NCI-H187 (cell line): ENCODE measurements at places on chromosomes 3 and 15.

- no peak for DNase-seq
These were observed 55.0 kb downstream of the FEZF2 start for GRCh38 chr3:62318365-62318751.

DNA sequence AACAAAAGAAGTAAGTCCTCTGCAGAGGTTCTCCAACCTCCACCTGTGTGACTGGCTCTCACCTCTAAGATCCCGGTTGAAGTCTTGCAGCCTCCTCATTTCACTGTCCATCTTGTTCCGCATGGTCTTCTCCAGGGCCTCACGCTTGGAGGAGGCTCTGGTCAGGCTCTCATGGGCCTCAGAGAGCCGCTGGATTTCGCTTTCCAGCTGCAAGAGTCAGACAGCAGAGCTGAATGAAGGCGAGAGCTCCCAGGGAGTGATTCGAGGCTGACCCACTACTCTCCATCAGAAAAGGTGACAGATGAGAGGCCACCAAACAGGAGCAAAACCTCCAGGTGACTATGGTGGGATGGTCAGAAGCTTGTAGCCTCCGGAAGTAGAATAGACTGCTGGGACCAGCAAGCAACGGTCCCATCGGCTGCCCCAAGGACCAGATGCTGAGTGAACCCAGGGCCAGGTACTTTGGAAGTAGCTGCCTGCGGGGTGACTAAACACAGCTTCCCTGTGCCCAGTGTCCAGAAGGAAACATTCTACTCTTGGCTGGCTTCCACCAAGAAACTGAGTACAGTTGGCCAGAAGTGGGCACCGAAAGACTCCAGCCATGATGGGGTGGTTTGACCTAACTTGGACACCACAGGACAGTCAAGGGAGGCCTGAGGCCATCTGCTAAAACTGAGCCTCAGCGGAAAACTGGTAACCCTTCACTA, 7.9 kb downstream of the AMOTL2 start:
- DNase-seq = no peak

DNA sequence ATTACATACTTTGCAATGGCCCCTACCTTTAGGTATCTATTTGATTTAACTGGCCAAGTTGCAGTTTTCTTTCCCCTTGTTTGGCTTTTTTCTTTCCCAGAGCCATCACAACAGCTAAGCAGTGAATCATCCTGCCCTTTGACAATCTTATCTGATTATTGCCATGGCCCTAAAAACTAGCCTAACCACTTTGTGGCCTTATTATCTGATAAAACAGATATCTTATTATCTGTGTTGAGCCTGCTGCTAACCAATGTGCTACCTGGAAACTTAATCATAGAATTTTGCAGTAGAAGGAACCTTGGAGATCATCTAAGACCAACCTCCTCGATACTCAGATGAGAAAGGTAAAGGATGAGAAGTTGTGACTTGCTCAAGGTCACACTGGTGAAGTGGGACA, 37.1 kb downstream of the EIF4E3 start:
- no peak for DNase-seq

DNA sequence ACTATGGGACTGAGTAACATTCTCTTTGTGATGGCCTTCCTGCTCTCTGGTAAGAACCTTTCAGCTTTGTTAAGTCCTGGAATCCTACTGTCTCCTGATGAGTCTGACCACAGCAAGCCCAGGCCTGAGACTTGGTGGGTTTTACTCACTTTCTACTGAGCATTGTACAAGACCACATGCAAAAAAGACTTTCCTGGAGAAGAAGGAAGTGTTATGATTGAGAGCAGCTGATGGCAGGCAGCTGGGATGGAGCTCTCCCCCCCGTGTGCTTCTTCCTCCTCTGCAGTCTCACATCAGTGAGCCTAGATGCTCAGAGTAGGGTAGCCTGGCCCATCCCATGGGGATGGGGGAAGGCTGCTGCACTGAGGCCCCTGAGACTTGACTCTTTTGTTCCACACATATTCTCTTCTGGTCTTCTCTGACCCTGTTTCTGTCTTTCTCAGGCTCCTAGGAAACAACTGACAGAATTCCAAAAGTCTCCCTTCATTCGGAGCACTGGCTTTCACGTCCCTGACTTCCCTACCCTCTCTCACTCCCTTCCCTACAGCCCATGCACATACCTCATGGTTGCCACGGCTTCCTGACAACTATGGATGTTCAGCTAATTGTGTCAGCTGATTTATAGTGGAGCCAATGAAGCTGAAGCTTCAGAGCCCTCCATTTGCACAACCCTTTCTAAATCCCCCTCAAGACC, 36.6 kb downstream of the CD86 start:
- no peak for DNase-seq

DNA sequence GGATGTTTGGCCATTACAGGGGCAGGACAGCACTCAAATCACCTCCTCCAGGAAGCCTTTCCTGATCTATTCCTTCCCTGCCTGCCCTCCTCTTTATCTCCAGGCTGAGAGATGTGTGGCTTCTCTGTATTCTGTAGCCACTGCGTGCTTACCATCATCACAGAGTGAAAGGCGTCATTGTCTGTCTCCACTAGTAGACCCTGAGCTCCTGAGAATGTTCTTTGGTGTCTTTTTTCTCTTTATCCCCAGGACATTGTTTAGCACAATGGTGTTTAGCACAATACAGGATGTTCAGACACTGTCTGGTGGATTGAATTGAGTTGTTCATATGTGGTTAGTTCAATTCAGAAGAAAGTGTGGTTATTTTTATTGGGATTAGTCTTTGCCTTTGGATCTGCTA, 26.2 kb upstream of the LARS2 start:
- DNase-seq = no peak

GRCh38 chr3:2071531-2071930, 27.1 kb upstream of the CNTN4 start:
- no peak for DNase-seq

DNA sequence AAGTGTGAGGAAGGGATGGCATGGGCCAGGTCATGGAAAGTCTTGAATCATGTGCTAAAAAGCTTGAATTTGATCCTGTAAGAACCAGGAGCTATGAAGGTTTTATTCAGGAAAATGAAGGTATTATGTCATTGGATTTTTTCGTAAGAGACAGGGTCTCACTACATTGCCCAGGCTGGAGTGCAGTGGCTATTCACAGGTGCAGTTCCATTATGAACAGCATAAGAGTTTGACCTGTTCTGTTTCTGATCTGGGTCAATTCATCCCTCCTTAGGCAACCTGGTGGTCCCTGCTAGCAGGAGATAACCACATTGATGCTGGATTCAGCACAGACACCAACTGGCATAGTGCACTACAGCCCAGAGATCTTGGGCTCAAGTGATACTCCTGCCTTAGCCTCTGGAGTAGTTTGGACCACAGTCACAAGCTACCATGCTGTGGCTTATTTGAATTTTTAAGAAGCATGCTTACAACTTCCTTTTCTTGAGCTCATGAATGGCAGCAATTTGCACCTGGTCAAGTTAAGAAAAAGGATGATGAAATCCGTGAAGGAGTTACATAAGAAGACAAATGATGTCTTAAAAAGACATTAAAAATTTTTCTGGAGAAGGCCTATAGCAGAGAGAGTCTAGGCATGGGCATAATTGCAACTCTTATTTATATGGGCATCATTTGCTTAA, 79.1 kb downstream of the CADPS start:
- no peak for DNase-seq

DNA sequence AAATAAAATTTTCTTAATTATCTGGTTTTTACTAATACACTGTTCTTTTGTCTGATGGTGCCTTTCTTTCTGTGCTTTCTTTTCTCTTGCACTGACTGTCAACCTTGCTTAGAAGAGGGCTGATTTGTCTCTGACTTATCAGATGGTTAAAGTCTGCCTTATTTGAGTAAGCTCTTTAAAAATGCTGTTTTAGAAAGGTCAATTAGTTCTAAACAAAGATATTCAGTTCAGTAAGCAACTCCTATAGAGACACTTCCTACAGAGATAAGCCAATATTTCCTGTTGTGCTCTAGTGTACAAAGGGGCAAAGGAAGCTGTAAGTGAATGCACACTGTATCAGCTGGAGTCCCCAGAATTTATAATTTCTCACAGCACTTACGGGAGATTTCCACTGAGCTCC, 153.4 kb upstream of the TSPAN3 start:
- no peak for DNase-seq

- DNase-seq = no peak
These were observed 461 bp downstream of the SECISBP2L start for GRCh38 chr15:49045751-49046219.

- DNase-seq = no peak
These were observed 46.3 kb upstream of the INSYN1 start for GRCh38 chr15:73799466-73799865.

DNA sequence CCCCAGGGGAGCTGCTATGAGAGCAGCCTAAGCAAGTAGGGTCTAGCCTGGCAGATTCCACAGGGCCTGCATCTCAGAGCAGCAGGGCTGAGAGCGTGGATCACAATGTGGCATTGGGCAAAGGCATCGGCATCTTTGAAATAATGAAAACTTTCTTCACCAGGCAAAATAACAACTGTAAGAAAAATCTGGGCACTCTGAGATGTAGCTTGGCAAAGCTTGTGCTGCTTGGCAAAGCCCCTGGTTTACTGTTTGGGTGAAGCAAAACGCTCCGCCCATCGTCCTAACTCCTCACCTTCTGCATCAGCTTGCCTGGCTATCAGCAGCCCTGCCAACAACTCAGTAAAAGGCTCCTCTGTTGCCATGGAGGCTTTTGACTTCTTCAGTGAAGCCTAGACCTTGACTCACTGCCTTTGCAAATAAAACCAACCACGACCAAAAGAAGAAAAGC, 212.8 kb upstream of the EIF1B start:
- no peak for DNase-seq

- no peak for DNase-seq
These were observed 60.5 kb downstream of the COL6A5 start for GRCh38 chr3:130405956-130406355.

GRCh38 chr15:63905131-63905530, 71.4 kb upstream of the HERC1 start:
- DNase-seq = no peak

DNA sequence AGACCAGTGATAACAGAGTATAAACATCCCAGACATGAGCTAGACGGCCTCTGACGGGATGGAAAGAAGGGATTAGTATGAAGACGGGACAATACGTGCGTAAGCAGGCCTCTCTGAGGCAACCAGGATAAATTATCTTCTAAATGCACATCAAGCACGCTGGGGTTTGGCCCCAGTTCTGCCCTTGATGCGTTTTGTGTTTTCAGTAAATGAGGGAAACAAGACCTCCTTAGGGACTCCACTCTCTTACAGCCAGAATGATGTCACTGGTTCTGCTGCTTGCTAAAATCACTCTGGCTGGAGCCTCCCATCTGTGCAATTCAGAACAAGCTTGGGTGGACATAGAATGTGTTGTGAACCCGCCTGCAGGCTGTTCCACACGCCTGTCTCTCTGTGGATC, 156.0 kb upstream of the MCTP2 start:
- no peak for DNase-seq

DNA sequence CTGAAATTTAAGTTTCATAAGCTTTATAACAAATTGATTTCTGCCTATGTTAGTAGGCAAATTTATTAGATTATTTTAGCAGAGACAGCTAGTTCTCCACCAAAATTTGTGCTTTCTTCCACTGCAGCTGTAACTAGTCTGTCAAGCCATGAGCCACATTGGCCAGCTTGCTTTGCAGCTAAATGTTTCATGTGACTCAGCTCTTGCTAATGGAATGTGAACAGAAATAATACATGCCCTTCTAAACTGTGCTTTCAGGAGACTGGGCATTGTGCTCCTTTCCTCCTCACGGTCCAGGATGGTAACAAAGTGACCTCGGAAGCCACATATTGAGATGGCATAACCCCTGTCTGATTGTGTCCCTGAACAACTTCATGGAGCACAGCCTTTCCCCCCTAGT, 51.3 kb upstream of the KPNA4 start:
- DNase-seq = no peak

- DNase-seq = no peak
These were observed 5.4 kb downstream of the CYFIP1 start for GRCh38 chr15:22974745-22975144.

DNA sequence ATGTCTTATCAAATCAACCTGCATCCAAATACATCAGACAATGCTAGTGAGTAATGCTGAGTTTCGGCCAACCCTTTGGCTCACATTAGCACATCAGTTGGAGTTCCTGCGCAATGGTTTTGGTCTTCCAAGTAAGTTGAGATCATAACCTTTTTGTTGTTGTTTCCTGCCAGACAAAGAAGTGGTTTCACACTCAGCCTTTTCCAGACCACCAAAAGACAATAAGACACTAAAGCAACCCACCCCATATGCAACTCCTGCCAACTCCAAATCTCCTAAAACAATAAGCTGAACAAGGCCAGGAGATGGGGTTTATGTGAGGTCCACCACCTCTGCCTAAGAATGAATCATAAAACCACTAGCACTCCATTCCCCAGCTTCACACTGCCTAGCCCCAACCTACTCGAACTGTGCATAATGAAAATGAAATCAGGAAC, 177.0 kb downstream of the ERC2 start:
- no peak for DNase-seq

DNA sequence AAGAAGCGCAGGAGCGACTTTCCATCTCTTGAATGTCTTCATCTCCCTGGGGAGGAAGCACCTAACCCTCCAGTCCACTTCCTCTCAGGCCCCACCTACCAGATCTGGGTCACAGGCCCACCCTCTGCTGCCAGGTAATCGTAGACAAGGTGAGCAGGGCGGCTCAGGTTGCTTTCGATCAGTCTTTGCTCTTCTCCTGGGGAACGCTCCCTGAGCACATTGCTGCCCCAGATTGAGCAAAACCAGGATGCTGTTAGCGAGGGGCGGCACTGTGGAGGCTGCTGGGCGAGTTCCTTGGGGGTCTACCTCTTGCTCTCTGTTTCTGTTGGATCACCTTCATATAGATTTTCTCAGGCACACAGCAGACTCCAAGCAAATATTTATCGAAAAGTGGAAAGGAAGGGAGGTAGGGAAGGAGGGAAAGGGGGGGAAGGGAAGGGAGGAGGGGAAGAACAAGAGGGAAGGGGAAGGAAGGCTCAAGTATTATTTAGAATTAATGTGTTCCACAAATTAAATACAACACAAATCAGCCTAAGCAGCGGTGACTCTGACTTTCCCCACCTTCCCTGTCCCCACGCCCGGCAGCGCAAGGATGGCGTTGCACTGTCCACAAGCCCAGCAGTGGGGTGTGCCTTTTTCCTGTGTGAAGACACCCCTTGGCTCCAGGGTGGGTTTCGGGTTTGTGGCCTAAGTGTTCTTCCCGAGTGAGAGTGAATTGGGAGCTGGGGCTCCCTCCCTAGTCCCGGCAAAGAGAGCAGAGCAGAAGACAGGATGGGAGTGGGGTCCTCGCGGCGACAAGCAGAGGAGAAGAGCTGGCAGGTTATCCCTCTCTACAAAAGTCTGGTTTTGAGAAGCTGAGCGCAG, 6.1 kb upstream of the PCSK6 start:
- no peak for DNase-seq
